ENCODE measurements at places on chromosomes 2 and 18.
A peak's percentile ranks its signal among the peaks of the same experiment; 100 is the strongest.

GRCh38 chr2:213429516-213429915, 145.3 kb downstream of the SPAG16 start:
- no peak for DNase-seq

- DNase-seq = peak; percentile 62
These were observed 37.8 kb upstream of the EFEMP1 start for GRCh38 chr2:55961318-55961911.

DNA sequence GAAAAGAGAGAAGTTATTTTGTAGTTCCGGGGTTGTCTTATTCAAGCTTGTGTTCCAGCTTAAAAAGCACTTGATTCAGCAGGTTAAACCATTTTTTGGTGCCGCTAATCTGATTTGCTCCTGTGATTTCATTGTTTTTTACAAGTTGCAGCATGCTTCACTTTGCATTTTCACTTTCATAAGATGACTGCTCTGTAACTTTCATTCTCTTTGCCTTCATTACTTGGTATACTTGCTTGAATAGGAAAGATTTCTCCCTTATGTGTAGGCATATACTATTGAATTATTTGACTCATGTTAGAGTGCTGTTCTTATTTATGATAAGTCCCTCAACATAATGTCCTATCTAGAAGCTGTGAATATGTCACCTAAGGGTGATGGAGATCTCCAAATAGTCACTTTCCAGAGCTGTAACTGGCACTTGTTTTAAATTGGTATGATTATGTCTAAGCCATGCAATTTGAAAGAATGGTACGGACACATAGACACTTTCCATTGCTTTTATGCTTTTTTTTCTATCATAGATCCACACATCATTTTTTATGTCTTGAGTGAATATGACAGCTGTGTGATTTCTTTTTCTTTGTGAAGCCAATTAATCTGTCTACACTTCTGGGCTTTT, 254.5 kb downstream of the DSEL start:
- peak; percentile 24 for DNase-seq

GRCh38 chr2:115165529-115166109, 723.2 kb downstream of the DPP10 start:
- DNase-seq = peak; percentile 41

DNA sequence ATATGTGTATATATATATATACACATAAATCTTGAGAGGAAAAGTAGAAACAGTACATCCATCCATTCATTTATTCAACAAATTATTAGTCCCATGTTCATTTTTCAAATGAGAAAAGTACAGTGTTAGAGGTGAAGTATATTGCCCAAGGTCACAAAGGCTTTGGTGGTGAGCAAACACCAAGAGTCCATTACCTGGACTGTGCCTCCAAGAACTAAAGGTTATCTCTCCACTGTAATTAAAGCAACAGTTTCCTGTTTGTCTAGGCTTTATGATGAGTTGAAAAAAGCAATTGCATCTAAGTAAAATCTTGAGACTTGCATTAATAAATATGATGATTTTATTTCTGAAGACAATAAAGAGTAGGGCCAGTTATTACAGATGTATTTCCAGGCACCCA, 44.7 kb upstream of the EPB41L3 start:
- no peak for DNase-seq

DNA sequence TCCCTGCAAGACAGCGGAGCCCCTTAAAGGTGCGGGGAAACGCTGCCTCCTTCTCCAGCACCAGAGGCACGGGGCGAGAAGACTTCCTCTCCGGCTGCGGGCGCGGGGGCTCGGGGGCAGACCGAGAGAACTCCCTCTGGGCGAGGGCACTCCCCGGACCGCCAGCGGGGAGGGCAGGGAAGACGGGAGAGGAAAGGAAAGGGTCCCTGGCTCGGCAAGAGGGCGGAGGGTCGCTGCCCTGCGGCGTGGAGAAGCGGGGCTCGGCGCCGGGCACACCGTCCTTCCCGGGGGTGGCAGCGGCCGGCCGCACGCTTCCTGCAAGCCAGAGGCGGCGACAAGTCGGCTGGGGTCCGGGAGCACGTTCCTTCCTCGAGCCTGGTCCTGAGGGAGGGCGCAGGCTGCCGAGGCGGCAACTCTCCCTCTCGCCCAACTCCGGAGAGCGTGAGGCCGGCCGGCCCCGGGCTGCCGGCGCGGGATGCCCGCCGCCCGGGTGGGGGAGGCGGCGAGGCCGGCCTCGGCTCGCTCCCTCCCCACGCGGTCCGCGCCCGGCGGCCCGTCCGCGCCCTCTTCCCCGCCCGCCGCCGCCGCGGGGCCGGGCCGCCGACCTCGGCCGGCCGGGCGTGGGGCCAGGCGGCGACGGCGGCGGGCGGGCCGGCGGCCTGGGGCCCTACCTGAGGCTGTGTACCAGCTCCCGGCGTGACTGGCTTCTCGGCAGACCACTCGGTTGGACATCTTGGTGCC, 1.1 kb downstream of the MEMO1 start:
- peak; percentile 32 for DNase-seq

GRCh38 chr2:53829273-53829979, 30.3 kb downstream of the GPR75 start:
- DNase-seq = no peak

DNA sequence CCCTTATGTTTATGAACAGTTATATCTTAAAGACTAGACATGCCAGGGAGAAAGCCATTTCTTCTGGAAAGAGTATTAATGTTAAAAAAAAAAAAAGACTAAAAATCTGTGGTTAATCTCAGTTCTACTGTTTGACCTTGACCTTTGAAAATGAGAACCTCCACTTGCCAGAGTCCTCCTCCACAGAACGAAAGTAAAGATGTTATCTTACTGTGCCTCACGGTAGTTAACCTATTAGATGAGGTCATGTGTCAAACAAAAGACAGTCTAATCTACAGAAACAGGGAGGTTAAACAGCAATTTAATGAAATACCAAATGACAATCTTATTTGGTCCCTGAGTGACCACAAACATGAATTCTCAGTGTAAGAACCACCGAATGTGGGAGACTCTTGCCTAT, 51.2 kb downstream of the SLC14A2 start:
- DNase-seq = no peak

DNA sequence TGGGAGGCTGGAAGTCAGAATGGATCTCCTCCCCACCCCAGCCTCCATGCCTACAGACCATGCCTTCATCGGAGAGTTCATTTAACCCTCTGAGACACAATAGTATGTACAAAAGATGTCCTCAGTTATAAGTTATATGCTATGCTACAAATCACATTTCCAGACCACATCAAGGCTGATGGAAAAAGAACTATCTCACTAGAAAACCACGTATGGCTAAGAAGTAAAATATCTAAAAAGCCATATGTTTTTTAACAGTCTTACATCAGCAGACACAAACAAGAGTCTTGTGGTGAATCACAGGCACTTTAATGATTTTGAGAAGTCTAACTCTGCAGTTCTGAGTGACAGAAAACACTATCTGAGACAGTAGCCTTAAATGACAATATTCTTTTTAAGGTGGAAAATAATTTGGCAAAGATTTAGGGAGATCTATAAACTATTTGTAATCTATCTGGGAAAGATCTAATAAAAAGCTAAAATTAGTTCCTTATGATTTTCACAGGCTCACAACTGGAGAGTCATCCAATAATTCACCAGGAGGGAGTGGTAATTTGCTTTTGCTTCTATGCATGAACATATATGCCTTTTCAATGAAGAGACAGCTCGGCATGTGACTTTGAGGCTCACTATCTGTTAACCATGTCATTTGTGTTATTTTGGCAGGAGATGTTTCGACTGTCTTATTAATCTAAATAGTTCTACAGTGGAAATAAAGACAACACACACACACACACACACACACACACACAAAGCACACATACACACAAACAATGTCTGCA, 197.5 kb downstream of the IRS1 start:
- peak; percentile 49 for DNase-seq

GRCh38 chr2:202529389-202529788, 105.4 kb upstream of the FAM117B start:
- DNase-seq = peak; percentile 86

DNA sequence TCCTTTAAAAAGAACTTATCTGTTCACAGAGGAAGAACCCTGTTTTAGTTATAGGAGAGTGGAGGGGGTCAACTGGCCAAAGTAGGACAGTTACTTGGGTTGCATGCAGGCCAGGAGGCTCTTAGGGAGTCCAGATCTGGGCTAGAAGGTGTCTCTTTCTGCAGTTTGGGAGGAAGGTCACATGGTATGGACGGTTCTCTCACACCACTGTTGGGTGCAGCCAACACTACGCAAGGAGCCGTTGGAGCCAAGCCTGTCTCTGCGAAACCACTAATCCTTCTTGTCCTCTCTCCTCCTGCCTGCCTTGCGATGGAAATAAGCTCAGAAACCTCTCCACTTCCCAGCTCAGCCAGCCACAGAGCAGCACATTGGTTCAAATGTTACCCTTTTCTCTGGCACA, 105.9 kb upstream of the TGFA start:
- DNase-seq = no peak

DNA sequence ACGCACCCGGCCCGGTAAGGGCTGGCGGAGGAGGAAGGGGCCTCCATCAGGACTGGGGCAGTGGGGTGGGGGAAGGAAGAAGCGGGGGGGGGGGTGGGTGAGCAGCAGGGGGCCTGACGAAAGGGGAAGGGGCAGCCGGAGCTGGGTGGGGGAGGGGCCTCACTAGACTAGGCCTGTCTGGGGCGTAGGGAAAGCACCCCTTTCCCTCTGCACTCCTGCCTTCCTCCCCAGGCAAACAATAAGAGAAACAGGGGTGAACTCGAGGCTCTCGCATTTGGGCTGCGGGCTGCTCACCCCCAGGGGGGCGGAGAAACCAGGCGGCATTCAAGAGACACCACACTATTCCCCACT, 82.7 kb upstream of the POMC start:
- DNase-seq = no peak

GRCh38 chr2:40725950-40726349, 274.1 kb upstream of the SLC8A1 start:
- DNase-seq = no peak

DNA sequence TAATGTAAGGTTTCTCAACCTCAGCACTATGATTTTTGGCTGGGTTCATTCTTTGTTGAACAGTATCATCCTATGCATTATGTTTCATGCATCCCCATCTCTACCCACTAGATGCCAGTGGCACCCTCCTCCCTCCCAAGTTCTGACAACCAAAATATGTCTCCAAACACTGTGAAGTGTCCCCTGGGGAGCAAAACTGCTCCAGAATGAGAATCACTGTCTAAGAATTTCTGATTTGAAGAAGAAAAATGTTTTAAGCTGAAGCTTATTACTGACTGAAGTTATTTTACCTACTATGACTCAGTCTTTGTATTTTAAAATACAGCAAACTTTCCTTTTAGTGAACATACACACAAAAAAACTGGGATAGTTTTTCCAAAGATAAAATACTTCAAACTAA, 3.4 kb downstream of the THADA start:
- DNase-seq = no peak

DNA sequence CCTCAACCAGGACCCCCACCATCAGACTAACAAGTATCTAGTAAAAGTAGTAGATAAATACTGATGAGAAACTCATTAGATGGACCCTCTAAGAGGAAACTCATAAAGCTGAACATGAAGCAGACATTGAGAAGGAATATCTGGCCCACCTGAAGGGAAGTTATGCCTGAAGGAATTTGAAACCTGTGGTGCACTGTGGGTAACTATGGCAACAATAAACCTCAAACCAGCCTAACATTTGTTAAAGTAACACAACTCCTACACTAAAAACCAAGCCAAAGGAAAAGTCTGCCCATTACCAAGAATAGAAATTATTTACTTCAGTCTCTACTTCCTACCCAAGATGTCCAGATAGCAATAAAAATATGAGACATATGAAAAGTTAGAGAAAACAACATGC, 43.4 kb downstream of the KIAA1328 start:
- peak; percentile 58 for DNase-seq

DNA sequence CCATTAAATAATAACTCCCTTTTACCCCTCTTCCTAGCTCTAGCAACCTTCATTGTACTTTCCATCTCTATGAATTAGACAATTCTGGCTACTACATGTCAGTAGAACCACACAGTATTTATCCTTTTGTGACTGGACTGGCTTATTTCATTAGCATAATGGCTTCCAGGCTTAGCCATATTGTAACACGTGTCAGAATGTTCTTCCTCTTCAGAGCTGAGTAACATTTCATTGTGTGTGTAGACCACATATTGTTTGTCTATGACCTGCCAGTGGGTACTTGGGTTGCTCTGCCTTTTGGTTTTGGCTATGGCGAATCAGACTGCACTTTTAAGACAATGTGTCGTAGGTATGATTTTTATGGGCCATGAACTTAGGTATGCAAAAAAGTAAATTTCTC, 20.9 kb downstream of the TSN start:
- DNase-seq = peak; percentile 9
